ENCODE measurements at places on chromosomes 13 and 19. TPM values are rescaled to one million over a fixed set of nuclear protein-coding genes. Genes with fewer than 3 reads are reported as not detected.
A peak's percentile ranks its signal among the peaks of the same experiment; 100 is the strongest.

Gene ZNF607
- 8.4 TPM for polyA plus RNA-seq

- peak overlapping the region; percentile 17 for H3K4me3 ChIP-seq
- H3K27ac ChIP-seq: peak overlapping the region; percentile 97
- no peaks in the 10 kb centered on the region for H3K27me3 ChIP-seq
- peaks cover 46% of the 10 kb centered on the region for H3K4me1 ChIP-seq
- peaks cover 10% of the 10 kb centered on the region for H3K36me3 ChIP-seq
These were observed 2.3 kb downstream of the SPPL2B start for GRCh38 chr19:2330632-2331284.

GRCh38 chr19:14006766-14007562 is 844 bp upstream of the RFX1 start:
- no peaks in the 10 kb centered on the region for H3K36me3 ChIP-seq
- H3K4me1 ChIP-seq: peaks cover 17% of the 10 kb centered on the region
- DNase-seq: no peak
- peak overlapping the region; percentile 94 for H3K27ac ChIP-seq
- H3K4me3 ChIP-seq: peak overlapping the region; percentile 82

Gene CGB2
- polyA plus RNA-seq: not detected

Gene SHKBP1
- 27.8 TPM for polyA plus RNA-seq

Gene PSG11
- not detected for polyA plus RNA-seq

GRCh38 chr19:45340232-45340898 is at the start of gene KLC3:
Gene KLC3 (plus strand): TSS chr19:45340750. CDS start chr19:45345542, 4,792 bp downstream.
- H3K27ac ChIP-seq: no peak within 1 kb of the TSS
- peaks cover 37% of the 10 kb centered on the region for H3K27me3 ChIP-seq
- H3K4me3 ChIP-seq: no peak within 1 kb of the TSS
- DNase-seq: peak; percentile 40

Gene PSG1
- polyA plus RNA-seq: 0.06 TPM

Gene LACC1
- 12.6 TPM for polyA plus RNA-seq

DNA sequence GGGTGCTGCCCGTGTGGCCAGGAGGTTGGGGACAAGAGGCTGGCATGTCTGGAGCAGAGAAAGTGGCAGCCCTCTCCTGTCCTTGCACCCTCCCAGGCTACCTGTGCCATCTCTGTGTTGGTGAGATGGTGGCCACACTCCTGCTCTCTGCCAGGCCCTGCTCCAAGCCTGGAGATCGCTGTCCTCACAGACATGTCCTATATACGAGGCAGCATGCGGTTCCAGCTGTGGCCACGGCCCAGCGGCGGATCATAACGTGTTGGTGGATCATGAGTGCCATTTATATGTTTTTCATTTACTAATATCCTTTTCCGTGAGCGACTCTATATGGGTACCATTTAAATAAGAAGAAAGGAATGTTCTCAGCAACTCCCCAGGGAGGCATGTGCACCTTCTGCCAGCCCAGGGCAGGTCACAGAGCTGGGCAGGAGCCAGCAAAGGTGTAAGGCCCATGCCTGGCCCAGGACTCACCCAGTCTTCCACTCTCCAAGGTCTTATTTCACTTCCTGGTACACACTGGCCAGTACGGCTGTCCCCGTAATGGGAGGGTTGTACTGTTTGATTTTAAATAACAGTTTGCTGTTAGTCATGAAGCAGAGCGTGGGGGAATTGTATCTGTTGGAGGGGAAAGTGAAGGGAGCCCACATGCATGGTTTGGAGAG is 47.2 kb upstream of the LDLR start:
- H3K36me3 ChIP-seq: peaks cover 69% of the 10 kb centered on the region
- no peak for DNase-seq
- no peaks in the 10 kb centered on the region for H3K27me3 ChIP-seq

Gene CILP2
- polyA plus RNA-seq: 0.09 TPM

- H3K27me3 ChIP-seq: no peaks in the 10 kb centered on the region
- peaks cover 11% of the 10 kb centered on the region for H3K4me1 ChIP-seq
- no peak overlapping the region for H3K27ac ChIP-seq
- no peaks in the 10 kb centered on the region for H3K36me3 ChIP-seq
These were observed 474.7 kb downstream of the DIAPH3 start for GRCh38 chr13:59689057-59689456.

DNA sequence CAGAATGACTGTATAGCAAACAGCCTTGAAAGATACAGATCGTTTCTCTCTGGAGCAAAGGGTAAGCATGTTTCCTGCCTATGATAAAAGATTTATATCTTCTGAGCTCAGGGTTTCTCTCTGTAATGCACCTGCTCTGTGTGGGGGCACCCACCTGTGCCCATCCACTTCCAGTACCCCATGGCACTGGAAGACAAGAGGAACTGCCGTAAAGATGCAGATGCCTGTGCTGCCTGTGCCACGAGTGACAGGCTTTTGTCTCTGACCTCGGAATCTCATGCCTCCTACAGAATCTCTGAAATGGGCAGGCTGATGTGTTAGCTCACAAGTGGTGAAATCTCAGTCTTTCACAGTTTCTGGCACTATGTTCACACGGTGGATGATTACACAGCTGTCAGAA is 50.3 kb upstream of the ATP11A start:
- no peak overlapping the region for H3K4me3 ChIP-seq
- H3K36me3 ChIP-seq: no peaks in the 10 kb centered on the region
- peaks cover 28% of the 10 kb centered on the region for H3K27me3 ChIP-seq
- H3K27ac ChIP-seq: no peak overlapping the region
- DNase-seq: no peak
- H3K4me1 ChIP-seq: no peaks in the 10 kb centered on the region

Gene GIPR
- 8.1 TPM for polyA plus RNA-seq

DNA sequence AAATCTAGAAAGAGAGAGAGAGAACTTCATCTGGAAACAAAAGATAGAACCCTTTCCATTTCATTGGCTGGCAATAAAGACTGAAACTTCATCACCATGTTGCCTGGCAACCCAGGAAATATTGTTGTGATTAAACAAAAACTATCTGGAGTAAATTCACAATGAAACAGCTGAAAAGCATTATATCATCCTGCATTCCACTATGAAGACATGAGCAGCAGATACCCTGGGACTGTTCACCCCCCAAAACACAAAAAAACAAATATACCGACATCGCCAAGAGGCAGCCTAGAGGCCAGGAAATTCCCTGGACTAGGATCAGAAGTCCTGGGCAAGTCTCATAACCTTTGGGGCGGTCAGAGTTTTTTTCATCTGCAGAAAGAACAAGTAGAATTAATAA is 158.3 kb downstream of the FOXO1 start:
- H3K4me1 ChIP-seq: peaks cover 5% of the 10 kb centered on the region
- H3K4me3 ChIP-seq: no peak overlapping the region
- no peaks in the 10 kb centered on the region for H3K27me3 ChIP-seq
- H3K36me3 ChIP-seq: no peaks in the 10 kb centered on the region
- no peak overlapping the region for H3K27ac ChIP-seq
- no peak for DNase-seq

Data from large intestine (tissue), 12 donors.